Psoas muscle (tissue), 8 donors: ENCODE measurements at places on chromosomes 7 and 10. TPM values are rescaled to one million over a fixed set of nuclear protein-coding genes. Genes with fewer than 3 reads are reported as not detected.

GRCh38 chr7:30278376-30278775, 6.0 kb upstream of the ZNRF2 start:
- DNase-seq: no peak

- no peak for DNase-seq
These were observed 428.2 kb upstream of the GALNT17 start for GRCh38 chr7:70703785-70704184.

DNA sequence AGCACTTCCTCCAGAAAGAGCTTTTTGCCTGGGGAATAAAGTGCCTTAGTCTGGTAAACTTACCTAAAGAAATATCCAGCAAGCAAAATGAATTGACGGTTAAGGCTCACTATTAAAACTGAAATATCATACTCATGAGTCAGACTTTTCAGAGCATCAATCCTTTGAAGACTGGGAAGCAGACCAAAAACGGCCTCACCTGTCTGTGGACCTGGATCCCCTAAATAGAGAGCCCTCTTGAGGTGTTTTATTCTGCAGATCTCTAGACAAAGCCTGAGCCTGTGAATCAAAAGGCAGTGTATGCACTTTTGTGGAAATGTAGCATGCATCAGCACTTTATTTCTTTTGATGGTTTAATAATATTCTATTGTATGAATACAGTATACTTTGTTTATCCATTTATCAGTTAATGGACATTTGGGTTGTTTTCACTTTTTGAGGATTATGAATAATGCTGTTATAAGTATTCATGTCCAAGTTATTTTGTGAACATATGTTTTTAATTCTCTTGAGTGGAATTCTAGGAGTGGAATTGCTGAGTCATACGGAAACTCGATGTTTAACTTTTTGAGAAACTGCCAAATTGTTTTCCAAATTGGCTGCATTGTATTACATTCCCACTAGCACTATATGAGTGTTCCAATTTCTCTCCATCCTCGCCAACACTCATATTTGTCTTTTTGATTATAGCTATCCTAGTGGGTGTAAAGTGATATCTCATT, 449.0 kb upstream of the IGFBP3 start:
- DNase-seq: no peak

DNA sequence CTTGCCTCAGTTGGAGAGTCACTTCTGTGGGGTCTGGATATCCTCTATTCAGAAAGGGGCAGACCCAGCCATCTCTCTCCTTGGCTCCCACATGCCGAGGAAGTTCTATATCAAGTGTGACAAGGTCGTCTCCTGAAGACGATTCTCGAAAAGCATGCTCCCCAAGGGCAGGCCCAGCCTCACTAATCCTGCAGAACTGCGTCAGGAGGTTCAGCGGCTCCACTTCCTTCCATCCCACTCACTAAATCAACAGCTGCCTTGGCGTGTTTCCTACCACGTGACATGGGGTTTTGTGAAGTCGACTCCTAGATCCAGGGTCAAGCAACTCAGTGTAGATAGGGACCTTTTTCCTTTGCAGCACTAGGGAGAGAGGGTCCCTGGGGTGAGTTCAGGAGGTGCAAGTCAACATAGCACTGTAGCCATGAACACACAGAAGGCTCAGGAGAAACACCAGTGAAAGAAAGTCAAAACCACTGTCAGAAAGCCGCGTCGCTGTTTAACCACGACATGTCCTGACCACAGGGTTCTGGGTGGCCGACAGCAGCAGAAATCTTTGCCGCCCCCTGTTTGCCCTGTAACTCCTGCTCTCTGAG, 156.4 kb downstream of the PRPF18 start:
- DNase-seq: no peak

DNA sequence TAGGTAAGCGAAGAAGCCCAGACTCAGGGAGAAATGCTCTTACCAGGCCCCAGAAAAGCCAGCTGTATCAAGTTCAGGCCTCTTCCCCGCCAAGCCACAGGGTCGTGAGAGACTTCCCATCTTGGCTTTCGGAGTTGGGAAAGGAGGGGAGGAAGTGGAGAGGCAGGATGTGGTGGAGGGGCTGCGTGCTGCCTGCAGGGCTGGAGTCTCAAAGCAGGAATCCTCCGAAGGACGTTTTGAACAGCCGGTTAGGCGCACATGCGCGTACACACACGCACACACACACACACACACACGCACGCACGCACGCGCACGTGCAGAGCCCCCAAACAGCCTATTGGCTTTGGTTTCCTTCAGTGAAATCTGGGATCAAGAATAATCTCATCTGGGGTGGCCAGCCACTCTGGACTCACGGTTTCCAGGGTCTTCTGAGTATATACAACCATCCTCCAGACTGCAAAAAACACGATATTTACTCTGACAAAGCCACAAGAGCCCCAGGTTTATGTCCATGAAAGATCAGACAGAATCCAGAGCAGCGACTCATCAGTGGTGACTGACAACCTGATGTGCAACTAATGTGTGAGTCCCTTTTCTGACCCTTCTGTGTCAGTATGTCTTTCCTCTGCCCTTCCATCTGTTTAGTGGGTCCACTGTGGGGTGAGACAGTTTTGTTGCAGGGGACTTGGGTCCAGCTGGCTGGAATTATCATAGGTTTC, 115.0 kb upstream of the ZNF438 start:
- peak; percentile 69 for DNase-seq

DNA sequence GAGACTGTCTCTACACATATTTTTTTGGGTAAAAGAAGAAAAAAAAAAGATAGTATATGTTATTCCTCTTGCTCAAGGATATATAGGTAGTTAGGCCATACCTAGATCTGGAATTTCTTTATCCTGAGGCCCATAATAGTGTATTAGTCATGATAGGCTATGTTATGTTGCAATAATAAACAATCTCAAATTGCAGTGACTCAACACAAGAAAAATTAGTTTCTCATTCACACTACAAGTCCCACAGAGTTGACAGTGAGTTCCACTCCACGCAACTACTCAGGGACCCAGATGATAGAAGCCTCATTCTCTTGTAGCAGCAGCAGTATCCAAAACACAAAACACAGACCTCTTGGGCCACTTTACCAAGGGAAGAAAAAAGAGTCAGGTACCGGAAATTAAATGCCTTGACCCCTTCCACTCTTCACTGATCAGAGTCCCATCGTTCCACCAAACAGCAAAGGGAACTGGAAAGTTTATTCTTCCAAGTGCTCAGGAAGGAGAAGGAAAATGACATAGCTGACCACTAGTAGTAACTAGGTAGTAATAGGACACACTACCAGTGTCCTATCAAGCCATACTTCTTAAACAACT, 7.4 kb upstream of the C10orf67 start:
- no peak for DNase-seq

DNA sequence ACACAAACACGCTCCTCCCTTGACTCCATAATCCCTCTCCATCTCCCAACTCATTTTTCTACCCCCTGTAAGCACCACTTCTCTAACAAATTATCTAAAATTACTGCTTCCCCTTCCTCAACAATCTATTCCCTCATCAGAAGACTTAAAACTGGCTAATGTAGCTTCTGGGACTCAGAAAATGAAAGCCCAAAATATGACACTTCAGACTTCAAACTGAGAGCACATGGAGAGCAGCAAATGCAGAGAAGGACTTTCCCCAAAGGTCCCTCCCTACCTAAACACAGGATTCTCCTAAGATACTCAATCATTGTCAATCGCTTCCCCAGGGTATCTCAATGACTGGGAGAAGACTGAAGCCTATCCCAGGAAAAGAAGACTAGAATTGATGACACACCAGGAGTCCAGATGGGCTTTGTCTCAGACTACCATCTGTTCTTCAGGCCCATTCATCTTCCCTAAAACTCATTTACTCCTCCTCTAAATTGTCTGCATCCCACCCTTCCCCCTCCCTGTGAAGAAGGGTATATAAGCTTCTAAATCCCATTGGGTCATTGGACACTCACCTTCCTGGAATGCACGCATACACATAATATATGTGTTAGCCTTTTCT, 39.2 kb downstream of the ST8SIA6 start:
- DNase-seq: no peak

GRCh38 chr10:29688230-29688661, 53.5 kb upstream of the SVIL start:
- DNase-seq: no peak

DNA sequence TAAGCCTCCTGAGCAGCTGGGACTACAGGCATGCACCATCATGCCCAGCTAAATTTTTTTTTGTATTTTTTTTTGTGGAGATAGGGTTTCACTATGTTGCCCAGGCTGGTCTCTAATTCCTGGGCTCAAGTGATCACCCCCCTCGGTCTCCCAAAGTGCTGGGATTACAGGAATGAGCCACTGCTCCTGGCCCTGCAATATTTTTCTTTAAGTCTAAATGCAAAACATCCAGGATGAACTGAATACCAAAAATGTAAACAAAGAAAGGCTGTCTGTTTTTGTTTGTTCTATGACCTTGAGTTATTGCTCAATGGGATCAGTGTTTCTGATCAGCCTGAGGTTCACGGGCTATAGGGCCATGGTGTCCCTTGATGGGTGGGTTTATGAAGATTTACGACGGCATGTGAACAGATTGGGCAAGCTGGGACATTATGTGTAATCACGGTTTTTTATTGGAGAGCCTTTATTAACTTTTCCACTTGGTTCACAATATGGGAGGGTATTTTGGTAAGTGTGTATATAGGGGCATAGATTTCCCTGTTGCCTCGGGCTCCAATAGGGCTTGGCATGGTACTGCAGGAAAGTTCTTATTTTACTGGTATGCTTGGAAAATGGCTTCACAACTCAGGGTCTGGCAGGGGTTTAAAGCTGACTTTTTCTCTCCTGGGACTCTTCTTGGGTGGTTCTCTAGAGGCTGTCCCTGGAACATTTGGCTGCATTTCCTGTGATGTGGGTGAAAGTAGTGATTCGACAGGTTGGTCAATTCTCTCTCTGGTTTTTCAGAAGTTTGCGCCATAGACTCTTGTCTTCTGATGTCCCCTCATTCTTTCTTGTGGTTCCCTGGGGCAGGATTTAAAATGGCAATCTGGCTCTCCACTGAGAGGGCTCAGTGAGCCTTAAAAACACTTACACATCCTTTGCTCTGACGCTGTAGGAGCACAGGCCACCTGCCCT, 41.6 kb downstream of the MRPS33 start:
- no peak for DNase-seq

DNA sequence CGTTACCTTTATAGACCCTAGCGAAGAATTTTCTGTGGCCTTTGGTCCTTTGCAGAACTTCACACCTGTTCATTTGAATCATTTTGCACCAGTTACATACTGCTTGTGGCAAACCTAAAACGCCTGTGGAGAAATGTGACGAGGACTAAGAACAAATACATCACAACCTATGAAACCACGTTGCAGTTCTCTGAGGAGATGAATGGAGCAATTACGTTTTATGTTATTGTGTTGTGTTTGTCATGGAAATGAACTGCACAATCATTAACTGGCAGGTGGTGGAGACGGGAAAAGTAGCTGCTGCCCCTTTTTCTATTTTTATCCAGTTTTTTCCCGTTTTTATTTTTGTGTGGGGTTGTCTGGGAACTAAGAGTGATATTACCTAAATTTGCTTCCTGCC, 505.5 kb downstream of the SDK1 start:
- no peak for DNase-seq

- DNase-seq: no peak
These were observed 55.4 kb downstream of the LANCL2 start for GRCh38 chr7:55420530-55420929.

DNA sequence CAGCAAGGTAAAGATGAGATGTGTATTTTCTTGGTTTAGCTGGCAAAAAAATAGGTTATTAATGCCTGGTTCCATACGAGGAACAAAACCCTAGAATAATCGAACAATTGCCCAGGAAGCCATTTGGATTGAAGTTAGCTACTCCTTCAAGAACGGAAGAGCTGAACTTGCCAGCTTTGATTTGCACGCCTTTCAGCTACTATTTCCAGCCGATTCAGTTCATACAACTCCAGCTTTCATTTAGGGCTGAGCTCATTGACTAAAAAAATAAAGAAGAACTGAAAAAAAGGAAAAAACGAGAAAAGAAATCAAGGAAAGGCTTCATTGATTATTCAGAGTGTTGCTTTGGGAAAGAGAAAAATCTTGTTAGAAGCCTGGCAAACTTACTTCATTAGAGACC, 60.4 kb downstream of the PTN start:
- no peak for DNase-seq

GRCh38 chr10:85666102-85666501, 700.5 kb downstream of the GRID1 start:
- DNase-seq: no peak

DNA sequence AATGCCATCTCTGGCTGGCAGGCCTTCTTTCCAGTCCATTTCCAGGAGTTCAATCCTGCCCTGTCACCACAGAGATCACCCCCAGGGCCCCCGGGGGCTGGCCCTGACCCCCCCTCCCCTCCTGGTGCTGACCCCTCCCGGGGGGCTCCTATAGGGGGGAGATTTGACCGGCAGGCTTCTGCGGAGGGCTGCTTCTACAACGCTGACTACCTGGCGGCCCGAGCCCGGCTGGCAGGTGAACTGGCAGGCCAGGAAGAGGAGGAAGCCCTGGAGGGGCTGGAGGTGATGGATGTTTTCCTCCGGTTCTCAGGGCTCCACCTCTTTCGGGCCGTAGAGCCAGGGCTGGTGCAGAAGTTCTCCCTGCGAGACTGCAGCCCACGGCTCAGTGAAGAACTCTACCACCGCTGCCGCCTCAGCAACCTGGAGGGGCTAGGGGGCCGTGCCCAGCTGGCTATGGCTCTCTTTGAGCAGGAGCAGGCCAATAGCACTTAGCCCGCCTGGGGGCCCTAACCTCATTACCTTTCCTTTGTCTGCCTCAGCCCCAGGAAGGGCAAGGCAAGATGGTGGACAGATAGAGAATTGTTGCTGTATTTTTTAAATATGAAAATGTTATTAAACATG, 6.0 kb downstream of the CHPF2 start:
- DNase-seq: no peak

DNA sequence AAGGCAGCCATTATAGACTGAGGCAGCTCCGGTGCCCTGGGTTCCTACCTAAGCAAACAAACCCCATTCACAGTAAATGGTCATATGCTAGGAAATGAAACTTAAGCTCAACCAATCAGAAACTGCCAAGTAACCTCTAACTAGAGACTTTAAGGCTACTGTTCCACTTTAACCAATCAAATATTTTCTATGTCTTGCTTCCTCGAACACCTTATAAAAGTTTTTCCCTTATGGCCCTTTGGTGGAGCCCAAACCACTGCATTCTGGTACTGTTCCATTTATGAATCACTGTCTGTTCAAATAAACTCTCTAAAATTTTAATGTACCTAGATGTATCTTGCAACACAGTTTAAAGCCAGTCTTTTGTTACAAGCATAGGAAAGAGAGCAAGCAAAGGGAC, 361.1 kb downstream of the HGF start:
- no peak for DNase-seq

- DNase-seq: no peak
These were observed 86.6 kb downstream of the SLC25A13 start for GRCh38 chr7:96235281-96235680.

Gene CFAP46
- total RNA-seq: 14.9 TPM

Gene IL6
- 2.1 TPM for total RNA-seq

Gene HIF1AN
- 116 TPM for total RNA-seq

Gene STEAP2
- 3.7 TPM for total RNA-seq

Gene IDE
- 63.1 TPM for total RNA-seq

Gene MUC12
- not detected for total RNA-seq

Gene EPC1
- total RNA-seq: 30.8 TPM

Gene SNX10
- 1.4 TPM for total RNA-seq

Gene LIPM
- total RNA-seq: not detected

Gene TBXAS1
- total RNA-seq: 2.0 TPM
